ENCODE measurements at places on chromosomes 3 and 15. TPM values are rescaled to one million over a fixed set of nuclear protein-coding genes. Genes with fewer than 3 reads are reported as not detected.

YEATS2 gene
- total RNA-seq, result 21.2 TPM

FBXL22 gene
- total RNA-seq, result not detected

TLR9 gene
- total RNA-seq, result not detected

PPP1R14D gene
- total RNA-seq, result not detected

SLC22A14 gene
- total RNA-seq, result not detected

TNFSF10 gene
- total RNA-seq, result 398 TPM

HCN4 gene
- total RNA-seq, result 0.94 TPM

PPM1L gene
- 5.1 TPM for total RNA-seq

GP9 gene
- total RNA-seq, result not detected

RGMA gene
- total RNA-seq, result 0.25 TPM

KLHL6 gene
- not detected for total RNA-seq

All from renal cortical epithelial cell (primary cell).